GM18507 (cell line): ENCODE measurements at places on chromosomes 4 and X.

GRCh38 chrX:8845060-8845459 is 43.9 kb upstream of the FAM9A start:
- DNase-seq, result no peak

DNA sequence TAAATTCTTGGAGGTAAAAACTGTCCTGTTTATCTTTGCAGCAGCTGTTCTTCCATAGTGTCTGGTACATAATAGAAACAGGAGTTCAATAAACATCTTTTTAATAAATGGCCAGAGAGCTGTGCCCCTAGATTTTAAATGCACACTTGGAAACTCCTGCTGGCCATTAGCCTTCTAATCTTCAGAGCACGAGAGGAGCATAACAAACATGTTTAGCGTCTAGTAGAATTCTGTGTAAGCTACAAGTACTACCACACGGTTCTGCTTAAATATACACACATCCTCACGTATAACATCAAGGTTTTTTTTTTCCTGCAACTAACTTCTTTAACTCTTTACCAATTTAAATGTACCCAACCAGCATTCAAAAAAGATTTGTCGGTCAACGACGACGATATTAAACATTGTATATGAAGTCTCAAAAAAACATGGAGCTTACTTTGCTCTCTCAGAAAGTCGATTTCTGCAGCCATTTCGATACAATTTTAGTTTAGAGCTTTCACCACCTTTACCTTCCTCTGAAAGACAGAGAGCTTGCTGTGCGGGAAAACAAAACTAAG is 628 bp downstream of the SCLT1 start:
- DNase-seq, result no peak

DNA sequence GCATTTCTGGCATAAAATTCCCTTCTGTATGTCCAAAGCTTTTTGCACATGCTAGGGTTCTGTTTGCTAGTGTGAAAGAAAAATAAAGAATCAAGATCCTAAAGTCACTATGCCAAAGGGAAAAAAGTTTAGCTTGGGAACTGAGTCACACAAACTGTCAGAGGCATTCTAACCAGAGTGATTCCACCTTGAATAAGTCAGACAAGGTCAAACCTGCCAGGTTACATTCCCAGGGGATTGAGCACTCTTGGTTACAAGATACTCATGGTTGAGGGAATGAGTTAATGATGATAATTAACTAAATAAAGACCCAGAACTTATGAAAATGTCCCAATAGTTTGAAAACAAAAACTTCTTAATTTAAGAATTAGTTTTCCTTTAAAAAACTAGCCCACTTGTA is 13.7 kb upstream of the UGT2B17 start:
- DNase-seq, result no peak

DNA sequence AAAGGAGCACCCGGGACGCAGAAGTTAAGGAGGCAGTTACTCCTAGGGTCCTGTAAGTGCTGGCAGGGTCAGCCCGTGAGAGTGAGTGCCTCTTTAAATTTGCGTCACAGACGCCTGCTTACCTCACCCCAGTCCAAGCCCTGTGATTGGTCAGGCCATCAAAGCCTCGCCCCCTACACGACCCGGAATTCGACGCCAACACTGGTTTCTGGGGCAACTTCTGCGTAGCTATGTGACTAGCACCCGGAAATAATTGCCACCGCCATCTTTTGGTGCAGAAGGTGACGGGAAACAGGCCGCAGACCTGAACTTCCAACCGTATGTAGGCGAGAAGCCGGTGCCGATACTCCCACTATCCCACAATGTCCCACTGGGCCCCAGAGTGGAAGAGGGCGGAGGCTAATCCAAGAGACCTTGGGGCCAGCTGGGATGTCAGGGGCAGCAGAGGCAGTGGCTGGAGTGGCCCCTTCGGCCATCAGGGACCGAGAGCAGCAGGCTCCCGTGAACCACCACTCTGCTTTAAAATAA is at the start of gene DDX53:
TSS of gene DDX53 (plus strand) at position 265 of the 528 bp plus-strand sequence. CDS start at position 363, 98 bp downstream.
- no peak for DNase-seq

DNA sequence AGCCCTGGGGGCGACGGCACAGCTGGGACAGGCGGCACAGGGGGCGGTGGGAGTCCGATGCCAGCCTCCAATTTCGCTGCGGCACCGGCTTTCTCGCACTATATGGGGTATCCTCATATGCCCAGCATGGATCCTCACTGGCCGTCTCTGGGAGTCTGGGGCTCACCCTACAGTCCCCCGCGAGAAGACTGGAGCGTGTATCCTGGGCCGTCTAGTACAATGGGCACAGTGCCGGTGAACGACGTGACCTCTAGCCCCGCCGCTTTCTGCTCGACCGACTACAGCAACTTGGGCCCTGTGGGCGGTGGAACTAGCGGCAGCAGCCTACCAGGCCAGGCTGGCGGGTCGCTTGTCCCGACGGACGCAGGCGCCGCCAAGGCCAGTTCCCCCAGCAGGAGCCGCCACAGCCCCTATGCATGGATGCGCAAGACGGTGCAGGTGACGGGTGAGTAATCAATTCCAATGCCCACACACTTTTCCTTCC is 500 bp downstream of the CDX4 start:
- no peak for DNase-seq

DNA sequence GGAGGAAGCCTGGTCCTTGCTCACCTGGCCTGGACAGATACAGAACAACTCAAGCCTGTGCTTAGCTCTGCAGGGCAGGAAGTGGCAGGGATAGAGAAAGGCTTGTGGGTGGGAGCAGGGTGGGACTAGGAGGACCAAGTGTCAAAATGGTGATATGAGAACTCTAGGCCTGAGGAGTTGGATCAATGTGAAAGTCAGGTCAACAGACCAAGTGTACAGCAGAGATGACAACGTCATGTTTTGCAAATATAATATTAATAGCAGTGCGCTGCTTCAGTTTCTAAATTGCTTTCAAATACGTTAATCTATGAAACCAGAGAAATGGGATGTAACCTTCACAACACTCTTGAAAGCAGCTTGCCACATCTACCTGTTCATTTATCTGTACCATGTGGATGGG is 114.2 kb upstream of the MAP3K15 start:
- no peak for DNase-seq

GRCh38 chr4:13511101-13511500 is 27.0 kb upstream of the RAB28 start:
- no peak for DNase-seq

DNA sequence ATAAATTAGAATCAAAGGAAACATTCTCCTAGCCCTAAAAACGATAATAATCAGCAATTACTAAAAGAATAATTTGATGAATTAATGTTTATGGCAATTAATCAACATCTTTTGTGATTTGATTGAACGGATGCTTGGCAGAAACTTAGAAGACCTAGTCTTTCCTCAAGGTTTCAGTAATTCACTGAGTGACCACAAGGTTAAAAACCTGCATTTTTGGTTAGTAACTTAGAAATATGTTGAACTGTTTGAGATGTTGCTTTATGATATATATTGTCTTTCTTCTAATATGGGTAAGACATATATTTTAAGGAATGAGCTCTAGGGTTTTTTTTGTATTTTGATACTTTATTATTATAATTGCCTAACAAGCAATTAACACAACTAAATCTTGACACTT is 793.0 kb upstream of the NDST4 start:
- no peak for DNase-seq

DNA sequence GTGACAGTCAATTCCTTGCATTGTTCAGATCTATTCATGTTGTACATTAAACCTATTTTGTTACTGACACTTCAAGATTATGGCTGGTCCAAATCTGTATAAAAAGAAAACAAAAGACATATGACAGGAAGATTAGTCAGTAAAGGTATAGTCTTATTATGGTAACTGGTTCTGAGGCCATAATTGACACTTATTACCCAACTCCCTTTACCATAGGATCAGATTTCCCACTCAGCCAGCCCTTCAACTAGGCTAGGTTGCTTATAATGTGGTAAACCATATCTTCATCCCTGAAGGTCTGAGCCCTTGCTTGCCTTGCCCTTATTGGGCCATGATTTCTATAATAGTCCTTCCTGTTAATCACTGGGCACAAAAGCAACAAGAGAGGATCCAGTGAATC is 289.6 kb downstream of the CXXC4 start:
- no peak for DNase-seq

DNA sequence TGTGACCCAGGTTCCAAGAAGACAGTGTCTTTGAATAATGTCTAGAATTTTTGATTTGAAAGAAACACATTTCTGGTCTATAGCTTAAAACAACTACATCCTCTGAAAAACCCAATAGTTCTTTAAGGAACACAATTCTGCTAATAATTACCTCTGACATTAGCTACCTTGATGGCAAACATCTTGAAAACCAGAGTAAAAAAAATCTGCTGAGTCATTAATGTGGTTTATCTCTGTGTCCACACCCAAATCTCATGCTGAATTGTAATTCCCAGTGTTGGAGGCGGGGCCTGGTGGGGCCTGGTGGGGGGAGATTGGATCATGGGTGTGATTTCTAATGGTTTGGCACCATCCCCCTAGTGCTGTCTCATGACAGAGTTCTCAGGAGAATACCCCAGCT is 1233.8 kb downstream of the NLGN4X start:
- DNase-seq, result no peak

GRCh38 chrX:78624426-78624825 is 34.7 kb downstream of the RTL3 start:
- no peak for DNase-seq

GRCh38 chr4:108170631-108171338 is 2.1 kb upstream of the LEF1 start:
- DNase-seq, result no peak

- no peak for DNase-seq
Measured at GRCh38 chr4:82797040-82797404, 1.6 kb downstream of the SCD5 start.

- no peak for DNase-seq
Measured at GRCh38 chr4:35025152-35025834, 1219.0 kb downstream of the ARAP2 start.

DNA sequence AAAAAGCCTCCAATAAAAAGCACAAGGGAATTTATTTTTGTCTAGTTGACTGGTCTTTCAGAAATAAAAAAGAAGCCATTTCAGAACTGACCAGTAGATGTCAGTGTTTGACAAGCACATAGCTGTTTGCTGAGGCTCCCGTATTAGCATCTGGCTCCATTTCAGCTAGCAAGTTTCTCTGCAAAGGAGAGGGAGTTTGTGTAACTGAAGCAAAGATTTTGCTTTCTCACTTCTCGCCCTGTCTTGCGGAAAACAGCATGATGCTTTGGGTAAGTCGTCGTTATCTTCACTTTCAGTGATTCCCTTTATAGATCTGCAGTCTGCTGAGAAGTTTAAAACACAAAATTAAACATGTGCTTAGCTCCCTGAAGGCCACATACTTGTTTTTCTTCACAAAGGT is 85.5 kb downstream of the CT47B1 start:
- peak; percentile 9 for DNase-seq

DNA sequence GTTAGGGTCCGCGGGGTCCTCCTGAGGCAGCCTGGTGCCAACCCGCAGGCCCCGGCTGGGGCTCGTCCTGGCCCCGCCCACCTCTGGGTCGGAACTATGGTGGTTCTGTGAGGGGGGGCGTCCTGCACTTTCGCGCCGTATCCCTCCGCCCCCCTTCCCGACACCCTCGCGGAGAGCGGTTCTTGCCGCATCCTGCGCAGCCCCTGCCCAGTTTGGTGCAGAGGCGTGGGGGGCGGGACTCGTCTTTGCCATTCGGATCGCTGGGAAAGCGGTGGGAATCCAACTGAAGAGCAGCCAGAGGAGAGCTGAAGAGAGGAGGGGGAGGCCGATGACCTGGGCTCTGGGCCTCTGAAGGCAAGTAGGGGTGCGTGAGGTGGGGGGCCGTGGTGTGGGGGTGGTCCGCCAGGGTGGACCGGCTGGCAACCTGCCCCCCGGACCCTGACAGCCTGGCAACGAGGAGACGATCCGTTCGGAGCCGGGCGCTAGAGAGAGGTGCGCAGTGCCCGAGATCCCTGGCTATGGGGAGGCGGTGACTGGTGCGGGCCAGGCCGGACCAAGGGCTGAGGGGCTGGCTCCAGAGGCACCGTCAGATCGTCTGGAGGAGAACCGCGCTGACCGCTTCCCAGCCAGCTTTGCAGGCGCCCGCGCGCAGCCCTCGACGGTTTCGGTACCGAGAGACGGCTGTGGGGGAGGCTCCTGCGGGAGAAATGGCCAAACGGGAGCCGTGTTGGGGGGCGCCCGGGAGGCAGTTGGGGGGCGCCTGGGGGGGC is at the start of gene GPRASP1:
TSS of gene GPRASP1 (plus strand) at position 242 of the 770 bp plus-strand sequence. CDS start 2,431 bp downstream, outside the sequence.
- DNase-seq, result no peak

DNA sequence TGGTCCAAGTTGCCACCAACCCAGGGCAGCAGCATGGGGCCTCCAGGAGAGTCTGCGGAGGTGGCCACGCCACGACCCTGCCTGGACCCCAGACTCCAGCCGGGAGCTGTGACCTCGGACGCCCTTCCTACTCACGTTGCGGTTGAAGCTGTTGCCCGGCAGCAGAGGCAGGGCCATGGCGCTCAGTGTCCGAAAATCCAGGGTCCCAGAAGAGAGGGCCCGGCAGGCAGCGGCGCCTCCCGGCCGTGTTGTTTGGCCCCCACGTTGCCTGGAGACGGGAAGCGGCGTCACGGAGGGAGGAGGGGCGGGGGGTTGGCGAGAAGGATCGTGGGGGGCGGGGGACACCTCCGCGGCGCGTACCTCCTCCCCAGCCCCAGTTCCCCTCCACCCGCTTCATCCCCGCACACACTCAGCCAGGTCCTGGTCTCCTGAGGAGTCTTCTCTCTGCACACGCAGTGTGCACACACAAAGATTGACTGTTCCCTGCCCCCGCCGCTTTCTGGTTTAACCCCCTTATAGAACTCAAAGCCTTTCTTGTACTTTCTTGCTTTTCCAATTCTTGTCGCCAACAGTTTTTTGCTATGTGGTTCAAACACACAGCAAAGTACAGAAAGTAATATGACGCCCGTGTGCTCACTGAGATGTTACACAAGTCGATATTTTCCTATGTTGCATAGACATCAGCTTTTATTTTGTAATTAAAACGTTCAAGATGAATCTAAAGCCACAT is at the start of gene EFHC2:
TSS of gene EFHC2 (minus strand) at position 261 of the 730 bp plus-strand sequence. CDS start at position 177, 84 bp downstream.
- peak; percentile 9 for DNase-seq

GRCh38 chrX:130669233-130669632 is 233.8 kb downstream of the ENOX2 start:
- DNase-seq, result no peak

DNA sequence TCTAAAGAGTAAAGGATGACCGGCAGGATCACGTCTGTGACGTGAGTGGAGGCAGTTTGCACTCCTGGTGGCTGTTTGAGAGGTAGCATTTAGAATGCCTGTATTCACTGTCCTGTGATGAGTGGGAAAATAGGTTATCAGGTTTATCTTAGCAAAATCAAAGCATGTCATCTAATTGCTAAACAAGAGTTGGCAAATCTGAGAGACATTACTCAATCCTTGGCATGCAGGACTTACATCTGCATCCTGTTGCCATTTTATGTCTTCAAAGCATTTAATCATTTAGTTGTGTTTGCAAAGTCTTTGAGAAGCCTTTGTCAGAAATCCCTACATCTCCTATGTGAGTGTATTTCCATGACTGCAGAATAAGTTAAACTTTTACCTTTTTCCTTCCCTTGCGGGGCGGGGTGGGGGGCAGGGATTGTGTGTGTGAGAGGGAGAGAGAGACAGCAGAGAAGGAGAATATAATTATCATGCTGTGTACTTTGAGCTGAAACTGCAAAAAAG is 41.4 kb upstream of the MSANTD1 start:
- DNase-seq, result no peak

DNA sequence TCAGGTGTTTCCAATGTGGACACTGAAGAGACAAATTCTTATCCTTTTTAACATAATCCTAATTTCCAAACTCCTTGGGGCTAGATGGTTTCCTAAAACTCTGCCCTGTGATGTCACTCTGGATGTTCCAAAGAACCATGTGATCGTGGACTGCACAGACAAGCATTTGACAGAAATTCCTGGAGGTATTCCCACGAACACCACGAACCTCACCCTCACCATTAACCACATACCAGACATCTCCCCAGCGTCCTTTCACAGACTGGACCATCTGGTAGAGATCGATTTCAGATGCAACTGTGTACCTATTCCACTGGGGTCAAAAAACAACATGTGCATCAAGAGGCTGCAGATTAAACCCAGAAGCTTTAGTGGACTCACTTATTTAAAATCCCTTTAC is 18.6 kb downstream of the TLR7 start:
- no peak for DNase-seq
